ENCODE measurements at places on chromosomes 12 and 14.

GRCh38 chr12:14942196-14942931 is 4.0 kb upstream of the ERP27 start:
- DNase-seq: no peak

DNA sequence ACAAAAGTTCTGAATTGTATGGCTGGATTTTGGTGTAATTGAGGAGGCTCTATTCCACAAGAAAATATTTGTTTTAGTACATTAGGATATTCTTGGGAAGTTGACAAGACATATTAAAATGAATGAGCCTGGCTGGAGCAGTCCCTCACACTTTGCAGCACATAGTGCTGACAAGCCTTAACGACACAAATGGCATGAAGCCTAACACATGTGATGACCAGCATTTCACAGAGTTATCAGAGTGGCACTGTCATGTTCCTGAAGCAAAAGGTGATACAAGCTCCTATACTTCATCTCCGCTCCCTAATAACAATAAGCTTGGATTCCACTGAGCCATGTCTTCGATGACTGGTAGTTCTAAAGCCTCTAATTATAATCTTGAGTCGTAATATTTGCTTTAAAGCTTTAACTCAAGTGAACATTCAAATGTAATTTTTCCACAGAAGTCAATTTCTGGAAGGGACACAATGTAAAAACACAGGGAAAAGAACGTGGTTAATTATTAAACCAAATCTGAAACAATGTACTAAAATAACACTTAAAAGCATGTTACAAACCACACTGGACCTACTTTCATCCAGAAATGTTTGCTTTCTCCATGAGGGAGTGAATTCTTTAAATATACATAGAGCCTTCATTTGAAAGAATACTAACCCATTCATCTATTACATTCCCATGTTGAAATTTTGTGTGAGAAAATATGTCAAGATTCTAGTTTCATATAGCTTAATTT is 49.6 kb downstream of the GRIP1 start:
- no peak for DNase-seq

DNA sequence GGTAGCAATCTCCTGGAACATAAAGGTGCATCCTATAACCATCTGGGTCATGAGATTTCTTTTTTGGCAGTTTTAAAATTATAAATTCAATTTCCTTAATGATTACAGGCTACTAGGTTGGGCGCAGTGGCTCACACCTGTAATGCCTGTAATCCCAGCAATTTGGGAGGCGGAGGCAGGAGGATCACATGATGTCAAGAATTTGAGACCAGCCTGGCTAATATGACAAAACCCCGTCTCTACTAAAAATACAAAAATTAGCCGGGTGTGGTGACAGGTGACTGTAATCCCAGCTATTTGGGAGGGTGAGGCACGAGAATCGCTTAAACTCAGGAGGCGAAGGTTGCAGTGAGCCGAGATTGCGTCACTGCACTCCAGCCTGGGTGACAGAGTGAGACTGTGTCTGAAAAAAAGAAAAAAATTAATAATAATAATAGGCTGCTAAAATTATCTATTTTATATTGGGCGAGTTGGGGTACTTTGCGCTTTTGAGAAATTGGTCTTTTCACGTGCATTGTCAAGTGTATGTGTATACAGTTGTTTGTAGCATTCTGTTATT is 17.2 kb upstream of the ARF6 start:
- no peak for DNase-seq

DNA sequence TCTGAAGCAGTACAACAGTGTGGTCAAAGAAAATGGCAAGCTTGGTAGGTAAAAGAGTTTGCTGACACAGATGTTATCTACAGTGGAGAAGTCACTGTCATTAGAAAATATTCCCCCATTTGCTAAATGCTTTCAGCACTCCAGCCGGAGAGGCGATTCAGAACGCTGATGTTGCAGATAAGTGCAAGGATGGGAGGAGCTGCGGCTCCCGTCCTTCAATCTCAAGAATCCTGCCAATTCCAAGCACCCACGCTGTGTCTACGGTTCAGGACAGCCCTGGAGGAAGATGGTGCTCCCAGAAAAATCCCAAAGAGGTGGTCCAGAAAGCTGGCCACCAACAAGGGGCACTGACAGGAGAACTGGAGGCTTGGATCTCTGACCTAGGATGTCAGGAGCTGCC is 79.1 kb downstream of the ZFP36L1 start:
- DNase-seq: no peak

GRCh38 chr12:80912901-80913770 is 24.6 kb downstream of the LIN7A start:
- no peak for DNase-seq

DNA sequence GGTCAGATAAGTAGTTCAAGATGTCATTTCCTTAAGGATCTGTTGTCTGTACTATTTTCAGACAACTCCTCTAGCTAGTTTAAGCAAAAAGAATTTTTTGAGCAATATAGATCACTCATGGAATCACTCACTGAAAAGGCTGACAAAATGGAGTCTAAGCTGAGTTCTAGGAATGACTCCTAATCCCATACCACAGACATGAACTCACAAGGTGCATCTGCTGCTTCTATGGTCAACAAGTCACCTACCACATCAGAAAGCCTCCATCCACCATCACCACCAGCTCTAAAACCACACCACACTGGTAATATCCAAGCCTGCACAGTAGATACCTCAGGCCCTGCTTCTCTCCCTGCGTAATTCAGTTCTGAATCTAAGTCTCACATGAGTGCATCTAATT is 33.0 kb downstream of the PWP1 start:
- no peak for DNase-seq
